Hippocampal formation (tissue), 2 donors: ENCODE measurements at places on chromosomes 4 and X.

DNA sequence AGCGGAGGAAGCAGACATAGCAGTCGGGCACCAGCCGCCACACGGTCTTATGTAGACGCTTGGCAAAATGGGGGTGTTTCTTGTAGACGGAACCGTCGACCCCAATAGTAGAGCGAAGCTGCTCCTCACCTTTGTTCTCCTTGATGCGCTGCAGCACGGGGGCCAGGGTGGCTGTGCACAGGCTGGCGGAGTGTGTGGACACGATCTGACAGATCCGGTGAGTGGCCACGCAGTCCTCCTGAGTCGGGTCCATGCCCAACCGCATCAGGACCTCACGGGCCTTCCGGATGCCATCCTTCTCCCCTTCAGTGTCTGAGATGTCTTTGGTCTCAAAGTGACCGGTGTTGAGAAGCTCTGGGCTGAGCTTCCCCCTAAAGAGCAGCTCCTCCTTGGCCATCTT, 153.0 kb downstream of the TENT5D start:
- DNase-seq, result no peak

GRCh38 chr4:128861856-128862518, 52.5 kb downstream of the JADE1 start:
- DNase-seq, result no peak

DNA sequence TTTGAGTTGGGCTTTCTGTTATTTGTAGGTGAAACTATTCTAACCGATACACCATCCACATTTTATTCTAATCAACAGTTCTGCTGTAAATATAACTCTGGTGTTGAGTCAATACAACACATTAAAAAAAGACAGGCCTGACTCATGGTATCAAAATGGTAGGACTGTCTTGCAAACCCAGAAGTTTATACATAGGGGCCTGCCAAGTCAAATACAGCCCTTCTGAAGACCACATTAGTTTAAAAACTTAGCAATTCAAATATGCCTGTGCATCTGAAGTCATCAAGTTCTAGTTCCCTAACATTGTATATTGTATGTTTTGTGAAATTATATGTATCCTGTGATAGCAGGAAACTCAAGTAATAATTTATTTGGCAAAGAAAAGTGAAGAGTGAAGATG, 24.4 kb upstream of the PDE5A start:
- DNase-seq, result no peak

DNA sequence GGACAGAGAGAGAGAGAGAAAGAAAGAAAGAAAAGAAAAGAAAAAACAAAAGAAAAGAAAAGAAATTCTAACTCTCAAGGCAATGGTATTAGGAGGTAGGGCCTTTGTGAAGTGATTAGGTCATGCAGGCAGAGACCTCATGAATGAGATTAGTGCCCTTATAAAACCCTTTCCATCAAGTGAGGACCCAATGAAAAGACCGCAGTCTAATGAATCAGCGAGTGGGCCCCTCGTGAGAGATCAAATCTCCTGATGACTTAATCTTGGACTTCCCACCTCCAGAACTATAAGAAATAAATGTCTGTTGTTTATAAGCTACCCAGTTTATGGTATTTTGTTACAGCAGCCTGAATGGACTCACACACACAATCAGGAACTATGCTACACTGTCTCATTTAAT, 16.9 kb downstream of the AASDH start:
- no peak for DNase-seq

DNA sequence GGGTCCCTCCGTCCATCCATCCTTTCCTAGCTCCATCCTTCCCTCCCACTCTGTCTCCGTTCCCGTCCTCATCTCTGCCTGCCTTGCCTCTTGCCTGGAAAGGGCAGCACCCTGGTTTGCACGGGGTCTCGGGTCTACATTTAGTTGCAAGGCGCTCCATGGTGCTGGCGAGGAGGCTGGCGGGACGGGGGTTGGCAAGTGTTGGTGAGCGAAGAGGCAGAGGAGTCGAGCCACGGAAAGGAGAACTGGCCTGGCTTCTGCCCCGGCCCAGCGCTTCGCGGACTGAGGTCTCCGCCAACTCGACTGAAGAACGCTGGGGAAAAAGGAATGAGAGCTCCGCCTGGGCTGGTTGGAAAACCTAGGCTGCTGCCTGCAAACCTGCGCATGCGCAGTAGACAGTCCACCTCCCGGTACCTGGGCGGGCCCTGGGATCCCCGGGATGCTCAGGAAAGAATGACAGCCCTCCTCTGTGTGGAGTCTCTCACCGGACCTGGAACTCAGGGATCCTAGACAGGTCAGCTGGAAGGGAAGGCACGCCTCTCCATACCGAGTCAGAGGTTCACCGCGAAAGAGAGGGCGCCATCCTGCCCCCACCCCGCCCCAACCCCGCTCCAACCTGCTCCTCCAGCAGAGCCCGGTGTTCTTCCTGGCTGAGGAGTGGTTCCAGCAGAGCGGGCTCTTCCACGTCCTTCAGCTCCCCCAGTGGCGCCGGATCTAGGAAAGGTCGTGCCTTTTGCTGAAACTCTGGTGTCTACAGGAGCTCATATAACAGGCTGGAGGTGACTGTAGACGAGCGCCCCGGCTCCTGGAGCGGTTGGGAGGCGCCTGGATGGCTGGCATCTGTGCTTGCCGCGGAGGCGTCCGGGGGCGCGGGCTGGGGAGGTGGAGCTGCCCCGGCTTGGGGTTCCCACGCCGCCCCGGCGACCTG, 6.0 kb downstream of the FRG2 start:
- DNase-seq, result no peak

- no peak for DNase-seq
Observed at GRCh38 chrX:38893441-38893840, 92.2 kb downstream of the MID1IP1 start.

DNA sequence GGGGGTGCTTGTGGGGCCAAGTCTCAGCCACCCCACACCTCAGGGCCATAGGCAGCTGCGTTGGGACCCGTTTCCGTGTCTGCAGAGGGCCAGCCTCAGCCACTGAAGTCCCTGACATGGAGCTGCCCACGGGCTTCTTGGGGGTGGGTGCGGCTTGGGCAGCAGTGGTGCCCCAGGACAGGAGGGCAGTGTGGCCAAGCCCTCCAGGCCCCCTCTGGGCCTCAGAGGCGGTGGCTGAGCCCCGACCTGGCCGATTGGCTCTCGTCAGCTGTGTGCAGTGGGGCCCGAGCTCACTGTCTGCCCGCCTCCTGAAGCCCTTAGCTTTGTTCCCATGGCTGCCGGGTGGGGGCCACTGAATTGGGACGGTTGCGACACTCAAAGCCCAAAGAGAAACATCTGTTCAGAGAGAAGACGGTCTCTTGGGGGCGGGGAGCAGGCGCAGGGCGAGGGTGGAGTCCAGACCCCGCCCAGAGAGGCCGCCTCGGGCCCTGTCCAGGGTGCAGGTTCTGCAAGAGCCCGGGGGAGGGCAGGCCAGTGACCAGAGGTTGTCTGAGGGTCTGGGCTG, 9.1 kb downstream of the FGFR3 start:
- DNase-seq, result no peak

- DNase-seq, result no peak
Observed at GRCh38 chr4:179007755-179008154, 1565.5 kb upstream of the AGA start.

DNA sequence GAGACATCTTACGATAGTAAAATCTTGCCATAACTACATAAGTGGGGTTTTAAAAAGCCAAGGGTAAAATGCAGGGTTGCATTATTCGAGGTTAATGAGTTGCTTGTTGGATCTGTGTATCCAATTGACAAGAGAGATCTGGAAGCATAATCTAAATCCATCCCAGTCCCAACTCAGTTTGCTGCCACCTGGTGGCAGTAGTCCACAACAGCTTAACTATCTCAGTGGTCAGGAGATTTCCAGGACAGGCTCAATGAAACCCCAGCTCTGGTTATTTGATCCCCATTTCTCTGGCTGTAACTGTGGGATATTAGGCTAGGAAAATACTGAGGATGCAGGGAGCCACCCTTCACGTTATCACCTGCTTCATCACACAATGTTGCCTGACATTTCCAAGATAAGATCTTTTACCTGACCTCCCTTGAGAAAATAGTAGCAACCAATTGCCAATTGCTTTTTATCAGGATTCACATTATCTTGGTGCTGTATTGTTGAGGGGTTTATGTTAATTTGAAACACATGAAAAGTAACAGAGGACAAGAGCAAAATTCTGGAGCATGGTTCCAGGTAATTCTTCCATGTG, 88.2 kb upstream of the TNIP3 start:
- peak; percentile 9 for DNase-seq

GRCh38 chr4:8647626-8648025, 55.1 kb downstream of the CPZ start:
- DNase-seq, result no peak

- DNase-seq, result no peak
Observed at GRCh38 chrX:133235830-133236229, 17.7 kb upstream of the TFDP3 start.
